Activated CD4-positive, CD25-positive, alpha-beta regulatory T cell treated with anti-CD3 and anti-CD28 coated beads, Interleukin-2, amount 50 U/mL, for 72 hours (primary cell): ENCODE measurements at places on chromosomes 4 and X.

- DNase-seq = no peak
These were observed 388.7 kb downstream of the FAT4 start for GRCh38 chr4:125703443-125703842.

- DNase-seq = no peak
These were observed 103.2 kb downstream of the SRPX start for GRCh38 chrX:38117485-38117884.

DNA sequence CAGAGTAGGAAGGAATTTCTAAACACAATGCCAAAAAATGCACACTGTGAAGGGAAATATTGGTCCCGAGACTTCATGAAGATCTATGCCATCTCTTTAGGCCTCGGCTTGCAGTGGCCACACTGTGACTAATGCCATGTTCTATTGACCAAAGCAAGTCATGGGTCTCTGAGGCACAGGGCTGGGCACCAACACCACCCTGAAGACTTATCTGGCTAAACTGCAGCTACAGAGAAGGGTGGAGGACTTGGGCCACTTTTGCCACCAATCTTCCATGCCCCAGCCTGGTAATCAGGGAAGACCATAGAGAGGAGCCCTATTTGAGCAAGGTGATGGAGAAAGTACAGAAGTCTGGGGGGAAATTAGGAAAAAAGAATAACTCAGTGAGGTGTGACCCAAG, 42.1 kb downstream of the HMX1 start:
- DNase-seq = peak; percentile 4

GRCh38 chrX:15737959-15738902, at the start of gene CA5B:
Gene CA5B (plus strand): TSS chrX:15738270. CDS start chrX:15750024, 11,754 bp downstream.
- DNase-seq = peak; percentile 100

DNA sequence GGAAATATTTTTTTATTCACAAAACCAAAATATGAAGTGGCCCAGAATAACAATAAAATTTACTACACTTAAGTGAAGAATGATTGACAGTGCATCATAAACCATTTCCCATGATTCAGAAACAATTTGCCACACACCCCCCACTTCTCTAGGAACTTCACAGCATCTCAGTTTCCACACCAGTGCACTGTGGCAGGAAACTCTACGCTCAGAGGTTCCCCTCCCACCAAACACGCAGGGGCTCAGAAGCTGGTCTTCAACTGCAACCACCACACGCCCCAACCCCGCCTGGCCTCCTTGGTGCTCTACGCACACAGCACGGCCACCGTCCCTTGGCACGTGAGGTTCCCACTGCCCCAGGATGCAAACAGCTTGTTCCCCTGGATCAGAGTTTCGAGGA, 63.7 kb downstream of the ZFYVE28 start:
- no peak for DNase-seq

- DNase-seq = no peak
These were observed 66.1 kb downstream of the PHKA2 start for GRCh38 chrX:18917831-18918230.

DNA sequence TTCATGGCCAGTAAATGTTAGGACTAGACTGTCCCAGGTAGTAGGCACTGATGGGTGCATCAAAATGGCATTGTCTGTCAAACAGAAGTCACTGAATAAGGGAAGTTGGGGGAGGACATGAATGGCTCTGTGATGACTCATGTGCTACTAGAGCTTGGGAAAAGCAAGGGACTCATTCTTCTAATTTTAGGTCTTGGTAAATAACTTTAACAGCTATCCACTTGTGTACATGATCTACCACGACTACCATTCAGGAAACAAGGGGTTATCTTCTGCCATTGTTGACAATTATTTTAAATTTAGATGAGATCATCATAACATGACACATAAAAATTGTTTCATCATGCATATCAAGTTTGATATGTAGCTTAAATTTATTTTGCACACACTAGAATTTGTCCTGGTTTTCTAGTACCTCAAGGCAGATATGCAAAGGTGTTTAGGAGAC, 6.3 kb downstream of the AREG start:
- DNase-seq = no peak

DNA sequence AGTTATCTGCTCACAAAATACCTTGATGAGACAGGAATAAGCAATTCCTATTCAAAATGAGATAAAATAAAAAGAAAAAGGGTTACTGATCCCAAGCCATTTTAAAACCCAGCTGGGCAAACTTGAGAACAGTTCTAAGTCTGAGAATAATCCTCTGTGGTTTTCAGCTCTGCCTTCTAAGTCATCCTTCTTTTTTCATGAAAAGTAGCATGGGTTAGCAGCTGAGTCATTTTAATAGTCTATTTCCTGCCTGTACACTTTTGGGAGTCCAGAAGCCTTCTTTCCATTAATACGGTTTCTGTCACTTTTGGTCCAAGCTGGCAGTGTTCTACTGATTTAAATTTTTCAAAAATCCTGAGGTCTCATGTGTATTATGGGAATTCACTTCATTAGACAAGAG, 374.3 kb downstream of the IQCM start:
- no peak for DNase-seq

DNA sequence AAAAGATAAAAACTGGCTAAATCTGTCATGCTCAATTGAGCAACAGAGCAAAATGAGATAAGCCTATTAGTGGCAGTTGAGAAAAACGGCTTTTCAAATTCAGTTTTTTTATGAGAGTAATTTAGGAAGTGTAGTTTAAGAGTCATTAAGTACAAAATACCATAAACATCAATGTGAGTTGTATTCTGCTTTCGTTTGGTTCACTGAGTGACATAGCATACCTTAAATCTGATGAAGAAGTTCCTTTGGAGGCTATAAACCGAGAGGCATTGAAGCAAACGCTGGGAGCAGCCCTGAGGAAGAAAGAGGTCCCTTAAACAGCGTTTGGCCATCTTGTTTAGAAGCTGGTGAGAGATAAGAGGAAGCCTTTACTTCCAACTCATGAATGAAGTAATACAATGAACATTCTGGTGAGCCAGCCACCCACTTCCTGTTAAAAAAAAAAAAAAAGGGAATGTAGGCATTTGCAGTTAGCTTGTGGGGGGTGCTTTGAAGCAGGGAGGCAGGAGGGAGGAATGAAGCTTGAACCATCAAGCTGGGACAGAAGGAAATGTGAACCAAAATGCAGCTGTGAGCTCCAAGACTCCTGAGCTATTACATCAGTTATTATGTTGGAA, 132.3 kb downstream of the ZNF330 start:
- no peak for DNase-seq

- DNase-seq = no peak
These were observed 292.9 kb downstream of the ADGRL3 start for GRCh38 chr4:61493041-61493440.

DNA sequence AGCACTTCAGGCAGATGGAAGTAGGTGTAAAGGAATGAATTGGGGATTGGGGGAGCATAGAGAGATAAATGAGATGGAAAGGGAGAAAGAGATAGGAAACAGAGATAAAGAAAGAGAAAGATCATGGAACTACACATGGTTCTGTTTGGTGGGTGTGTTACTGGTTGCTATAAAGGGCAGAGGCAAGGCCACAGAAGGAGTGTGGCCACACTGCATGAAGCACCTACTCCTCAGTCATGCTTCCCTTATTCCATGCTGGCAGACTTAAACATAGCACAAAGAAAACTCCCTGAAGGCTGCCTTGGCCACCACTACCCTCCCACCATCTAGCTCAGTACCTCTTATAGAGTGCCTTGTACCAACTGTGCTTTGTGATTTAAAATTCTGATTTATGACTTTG, 56.9 kb downstream of the OPHN1 start:
- no peak for DNase-seq

DNA sequence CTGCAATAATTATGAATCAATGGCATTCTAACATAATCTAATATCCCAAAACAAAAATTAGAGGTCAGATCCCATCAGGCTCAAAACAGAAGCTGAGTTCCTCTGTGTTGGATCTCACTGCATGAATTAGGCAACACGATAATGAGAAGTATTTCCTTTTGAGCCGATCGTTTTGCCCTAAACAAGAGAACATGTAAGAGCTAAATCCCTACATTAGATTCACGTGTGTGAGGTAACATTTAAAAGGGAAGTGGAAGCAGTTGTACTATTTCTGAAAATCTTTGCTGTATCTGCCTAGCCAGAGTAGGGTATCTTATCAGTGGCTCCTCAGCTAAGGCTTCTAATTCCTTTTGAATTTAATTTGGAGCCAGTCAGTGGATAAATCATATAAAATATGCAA, 115.6 kb downstream of the C4orf51 start:
- DNase-seq = no peak

GRCh38 chrX:41033299-41033698, 51.9 kb upstream of the USP9X start:
- no peak for DNase-seq

DNA sequence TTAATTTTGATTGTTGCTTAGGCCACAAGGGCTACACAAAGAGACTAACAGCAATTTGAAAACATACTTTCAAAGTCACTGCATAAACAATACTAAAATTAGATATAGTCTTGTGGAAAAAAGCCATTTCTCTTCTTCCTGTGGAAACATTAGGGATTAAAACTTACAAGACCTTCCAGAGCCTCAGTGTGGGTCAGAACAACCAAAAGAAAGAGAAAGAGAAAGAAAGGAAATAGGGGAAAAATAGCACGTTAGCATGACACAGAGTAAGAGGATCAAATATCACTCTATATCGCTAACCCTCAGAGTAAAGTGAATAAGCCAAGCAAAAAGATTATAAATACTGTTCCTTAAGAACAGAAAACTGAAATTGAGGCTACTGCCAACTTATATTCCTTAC, 127.8 kb upstream of the DIAPH2 start:
- no peak for DNase-seq

DNA sequence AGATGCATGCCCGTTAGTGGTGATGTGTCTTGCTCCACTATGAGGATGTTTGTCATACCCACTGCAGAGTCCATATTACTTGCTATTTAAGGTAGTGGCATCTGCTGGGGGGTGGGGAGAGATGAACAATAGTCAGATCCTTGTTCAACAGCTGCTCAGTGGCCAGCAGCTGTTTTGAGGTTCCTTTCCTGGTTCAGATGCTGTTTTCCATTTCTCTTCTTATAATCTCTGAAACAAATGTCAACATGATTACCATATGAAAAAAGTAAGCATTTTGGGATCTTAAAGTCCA, 1567.9 kb upstream of the TENM3 start:
- DNase-seq = no peak

DNA sequence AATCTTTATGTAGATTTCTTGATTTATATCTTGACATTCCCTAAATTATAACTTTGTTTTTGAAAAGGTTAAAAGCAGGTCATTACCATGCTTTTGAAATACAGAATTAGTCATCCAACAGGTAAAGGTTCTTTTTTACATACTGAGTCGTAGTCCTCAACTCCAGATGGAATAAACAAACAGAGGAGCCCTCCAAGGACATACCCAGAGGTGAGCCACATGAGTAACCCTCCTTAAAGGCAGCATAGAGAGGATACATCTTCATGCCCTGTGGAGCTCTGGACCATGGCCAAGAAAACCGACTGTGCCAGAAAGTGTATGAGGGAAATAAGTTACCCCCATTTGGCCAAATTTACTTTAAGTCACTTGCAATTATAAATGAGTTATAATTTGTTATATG, 95.3 kb upstream of the MCF2 start:
- no peak for DNase-seq

DNA sequence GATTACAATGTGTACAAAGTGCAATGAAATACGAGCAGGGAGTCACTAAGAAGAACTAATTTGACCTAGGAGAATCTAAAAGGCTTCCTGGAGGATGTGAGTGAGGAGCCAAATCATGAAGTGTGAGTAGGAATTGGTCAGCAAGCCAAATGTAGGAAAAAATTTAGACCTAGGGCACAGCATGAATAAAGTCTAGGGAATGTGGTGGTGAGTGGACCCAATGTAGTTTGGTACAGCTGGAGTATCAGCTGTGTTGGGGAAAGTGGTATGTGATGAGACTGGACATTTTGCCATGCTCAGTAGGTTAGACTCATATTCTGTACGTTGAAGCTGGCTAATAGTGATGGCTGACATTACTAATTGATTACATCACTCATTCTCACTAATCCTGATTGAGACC, 191.0 kb downstream of the AFF2 start:
- no peak for DNase-seq

GRCh38 chr4:127469959-127470809, 162.6 kb upstream of the INTU start:
- DNase-seq = no peak

GRCh38 chrX:100819534-100819836, 706 bp upstream of the CSTF2 start:
- DNase-seq = no peak

GRCh38 chr4:174230148-174230547, 53.3 kb downstream of the FBXO8 start:
- DNase-seq = no peak

GRCh38 chrX:48854898-48855297, 19.5 kb upstream of the PCSK1N start:
- DNase-seq = no peak

DNA sequence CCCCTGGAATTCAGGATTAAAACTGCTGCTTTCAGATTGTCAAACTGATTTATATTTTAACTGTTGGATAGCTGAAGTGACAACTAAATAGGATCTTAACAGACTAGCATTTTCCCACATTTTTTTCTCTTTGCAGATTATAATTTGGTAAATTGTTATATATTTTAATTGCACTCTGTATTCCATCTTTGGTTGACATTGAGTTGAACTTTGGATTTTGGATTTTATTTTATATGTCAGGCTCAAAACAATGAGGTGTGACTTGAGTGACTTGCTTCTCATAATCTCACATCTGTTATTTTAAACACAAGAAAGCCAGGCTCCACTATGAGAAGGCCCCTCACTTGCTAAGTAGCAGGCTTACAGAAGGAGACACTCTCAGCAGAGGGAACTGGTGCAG, 38.1 kb downstream of the NAA11 start:
- no peak for DNase-seq

GRCh38 chr4:14138106-14138505, 510.6 kb upstream of the BOD1L1 start:
- no peak for DNase-seq

DNA sequence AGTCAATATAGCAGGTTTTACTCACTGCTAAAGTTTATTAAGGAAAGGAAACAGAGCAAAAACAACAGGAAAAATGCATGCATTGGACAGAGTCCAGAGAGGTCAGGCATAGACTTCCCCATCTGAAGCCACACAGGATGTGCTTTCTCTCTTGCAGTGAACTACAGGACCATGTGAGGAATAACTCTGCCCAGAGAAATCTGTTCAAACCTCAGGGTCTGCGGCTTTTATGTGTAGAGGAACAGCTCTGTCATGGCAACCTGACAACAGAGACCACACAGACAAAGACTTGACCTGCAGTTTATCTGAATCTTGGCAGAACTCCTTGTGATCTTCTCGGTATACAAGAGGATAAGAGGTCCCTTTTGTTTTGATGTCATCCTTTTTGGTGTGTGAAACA, 46.3 kb upstream of the LONRF3 start:
- DNase-seq = no peak

GRCh38 chr4:16659694-16660093, 238.8 kb downstream of the LDB2 start:
- DNase-seq = no peak

DNA sequence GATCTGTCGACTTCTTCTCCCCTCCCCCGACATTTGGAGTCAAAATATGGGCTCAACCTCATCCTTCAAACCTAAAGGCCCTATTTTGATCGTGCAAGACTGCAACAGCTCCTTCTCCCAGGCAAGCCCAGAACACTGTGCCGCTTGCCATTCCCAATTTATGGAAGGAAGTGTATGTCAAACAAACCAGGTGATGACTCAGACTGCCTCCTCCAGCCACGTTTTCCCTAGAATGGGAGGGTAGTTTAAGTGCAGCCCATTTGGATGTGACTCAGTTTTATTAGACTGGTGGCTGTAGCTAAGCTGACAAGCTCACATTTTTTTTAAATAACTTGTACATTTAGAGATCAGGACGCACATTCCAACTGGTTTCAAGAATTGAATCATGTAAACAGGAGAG, 570.4 kb upstream of the DIPK2B start:
- no peak for DNase-seq

GRCh38 chr4:26145212-26145611, 175.6 kb upstream of the RBPJ start:
- DNase-seq = no peak
